HCT116 (cell line): ENCODE measurements at places on chromosomes 7 and 10.

GRCh38 chr7:134593530-134594392 lies 44.9 kb downstream of the AKR1B15 start:
- DNase-seq = no peak

DNA sequence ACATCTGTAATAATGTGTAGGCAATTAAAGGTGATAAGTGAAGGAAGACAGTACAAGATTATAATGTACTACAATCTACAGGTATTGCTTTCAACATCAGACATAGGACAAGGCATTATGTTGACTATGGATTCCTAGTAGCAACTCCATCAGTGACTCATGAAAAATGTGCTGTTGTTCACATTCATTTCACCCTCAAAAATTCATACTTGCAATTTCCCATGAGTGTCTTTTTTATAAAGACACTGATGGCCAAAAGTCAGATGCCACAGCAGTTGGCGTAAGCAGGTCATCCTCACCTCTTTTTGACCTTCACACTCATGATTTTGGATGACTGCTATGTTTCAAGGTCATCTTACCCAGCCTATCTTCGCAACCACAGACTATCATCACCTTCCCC lies 100.0 kb upstream of the AMPH start:
- no peak for DNase-seq

DNA sequence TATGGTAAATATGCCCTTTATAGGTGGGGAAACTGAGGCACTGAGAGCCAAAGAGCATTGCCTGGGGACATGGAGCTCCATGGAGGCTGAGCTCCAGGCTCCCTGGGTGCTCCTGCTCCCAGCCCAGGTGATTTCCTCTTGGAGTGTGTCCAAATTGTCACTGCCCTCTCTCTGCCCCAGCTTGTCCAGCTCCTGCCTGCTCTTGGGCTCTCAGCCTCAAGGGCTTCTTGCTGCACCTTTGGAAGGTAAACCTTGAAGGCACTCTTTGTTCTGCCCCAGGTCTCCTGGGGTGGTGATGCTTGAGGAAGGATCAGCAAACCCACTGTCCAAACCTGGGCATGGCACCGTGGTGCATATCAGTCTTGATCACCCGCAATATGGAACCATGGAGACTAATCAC lies 166.1 kb downstream of the RPS24 start:
- no peak for DNase-seq

DNA sequence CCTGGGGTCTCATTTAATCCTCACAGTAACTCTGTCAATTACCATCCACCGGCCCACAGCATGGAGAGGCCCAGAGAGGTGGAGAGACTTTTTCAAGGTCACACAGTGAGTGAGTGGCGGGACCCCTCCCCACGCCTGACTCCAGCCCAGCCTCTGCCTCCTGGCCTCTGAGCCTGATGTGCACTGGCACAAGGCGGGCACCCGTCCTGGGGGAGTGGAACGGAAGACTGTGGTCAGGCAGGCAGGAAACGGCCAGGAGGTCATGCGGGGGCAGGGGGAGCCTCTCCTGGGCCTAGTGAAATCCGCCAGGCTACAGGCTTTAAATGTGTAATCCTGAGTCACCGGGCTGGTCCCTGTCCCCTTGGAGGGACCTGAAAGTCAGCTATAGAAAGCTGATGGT lies 32.2 kb downstream of the ZCCHC24 start:
- DNase-seq = no peak

DNA sequence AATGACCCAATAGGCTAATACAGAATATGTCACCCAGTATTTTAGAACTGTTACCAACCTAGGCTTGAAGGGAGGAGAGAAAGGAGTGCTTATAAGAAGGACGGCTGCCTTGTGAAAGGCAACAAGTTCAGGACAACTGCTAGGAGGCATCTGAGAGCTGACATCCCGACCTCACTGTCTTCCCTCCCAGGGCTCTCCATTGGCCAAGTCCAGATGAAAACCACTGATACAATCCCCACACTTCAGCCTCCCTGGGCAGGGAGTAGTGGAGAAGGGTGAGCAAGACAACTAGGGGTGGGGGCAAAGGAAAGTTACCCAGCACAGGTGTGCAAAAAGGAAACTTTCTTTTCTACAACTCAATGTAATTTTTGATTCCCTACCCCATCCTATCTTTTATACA lies 29.5 kb upstream of the TMEM273 start:
- no peak for DNase-seq
